Right ventricle myocardium inferior (tissue), 1 donor: ENCODE measurements at places on chromosomes 12 and 14. TPM values are rescaled to one million over a fixed set of nuclear protein-coding genes. Genes with fewer than 3 reads are reported as not detected.

DNA sequence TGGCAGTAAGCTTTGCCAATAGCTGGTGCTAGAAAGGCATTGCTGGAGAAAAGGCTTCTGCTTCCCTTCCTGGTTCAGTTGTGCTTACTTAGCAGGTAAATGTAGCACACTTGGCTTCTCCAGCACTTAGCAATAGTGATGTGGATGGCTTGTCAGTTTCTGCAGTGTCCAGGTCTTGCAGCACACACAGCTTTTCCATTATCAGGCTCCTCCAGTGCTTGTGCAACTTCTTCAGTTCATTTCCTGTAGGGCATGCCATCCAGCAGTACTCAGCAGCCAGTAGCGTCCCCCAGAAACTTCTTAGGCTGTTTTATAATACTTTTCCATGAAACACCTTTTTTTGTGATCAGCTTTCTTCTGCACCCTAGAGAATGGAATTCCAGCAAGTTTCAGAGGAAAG lies 154.6 kb downstream of the SLC6A15 start:
- DNase-seq: no peak

DNA sequence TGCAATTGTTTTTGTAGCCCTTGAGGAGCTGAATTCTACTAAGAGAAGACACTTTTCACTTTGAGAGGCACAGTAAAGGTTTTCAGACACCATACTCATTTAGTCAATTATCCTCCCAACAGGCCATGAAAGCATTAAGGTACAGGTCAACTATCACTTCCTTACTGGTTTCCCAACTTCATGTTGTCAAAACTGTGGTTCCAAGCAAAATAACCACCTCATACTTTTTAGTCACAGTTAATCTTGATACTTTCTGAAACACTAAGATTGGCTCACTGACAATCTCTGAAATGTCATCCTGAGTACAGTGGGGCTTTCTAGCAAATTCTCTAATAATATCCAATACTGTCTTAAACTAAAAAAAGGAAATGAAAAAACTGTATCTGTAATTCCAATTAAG lies 71.7 kb downstream of the SLC2A13 start:
- DNase-seq: no peak

- no peak for DNase-seq
Observed at GRCh38 chr14:23172096-23172495, 11.4 kb downstream of the SLC7A8 start.

The CRIP1 gene
- total RNA-seq: 82.0 TPM

- DNase-seq: no peak
Observed at GRCh38 chr14:28196878-28197277, 569.7 kb upstream of the FOXG1 start.

GRCh38 chr12:127588249-127588648 lies 678.7 kb upstream of the TMEM132C start:
- DNase-seq: no peak

The PPP1R1A gene
- total RNA-seq: 239 TPM

- DNase-seq: no peak
Observed at GRCh38 chr12:44775901-44776300, 100.2 kb downstream of the NELL2 start.

The CCNB1IP1 gene
- total RNA-seq: 41.0 TPM

The MAP3K9 gene
- total RNA-seq: 1.7 TPM

- DNase-seq: no peak
Observed at GRCh38 chr12:69298947-69299346, 49.2 kb upstream of the LYZ start.

The RERGL gene
- 2.1 TPM for total RNA-seq

The ADAMTS20 gene
- not detected for total RNA-seq

The LMO3 gene
- 3.8 TPM for total RNA-seq

DNA sequence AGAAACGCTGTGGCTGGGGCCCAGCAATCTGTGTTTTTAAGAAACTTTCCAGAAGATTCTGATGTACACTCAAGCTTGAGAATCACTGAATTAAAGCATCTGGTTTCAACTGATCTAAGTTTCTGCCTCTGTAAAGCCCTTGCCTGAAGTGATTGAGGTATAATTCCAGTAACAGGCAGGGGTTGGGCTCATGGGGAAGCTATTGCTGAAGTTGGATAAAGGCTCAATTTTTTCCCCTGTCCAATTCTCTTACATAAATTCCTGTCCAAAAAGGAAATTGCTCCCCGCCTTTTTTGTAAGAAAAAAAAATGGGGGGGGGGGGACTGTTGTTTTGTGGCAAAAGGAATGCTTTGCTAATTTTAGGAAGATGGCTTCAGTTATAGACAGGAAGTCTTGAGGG lies 337.4 kb downstream of the NUAK1 start:
- DNase-seq: no peak

- no peak for DNase-seq
Observed at GRCh38 chr12:108690542-108691174, 40.7 kb downstream of the CORO1C start.

GRCh38 chr14:90942511-90942910 lies 117.9 kb downstream of the RPS6KA5 start:
- DNase-seq: no peak

- DNase-seq: peak; percentile 58
Observed at GRCh38 chr14:103879570-103880347, 32.4 kb upstream of the PPP1R13B start.

DNA sequence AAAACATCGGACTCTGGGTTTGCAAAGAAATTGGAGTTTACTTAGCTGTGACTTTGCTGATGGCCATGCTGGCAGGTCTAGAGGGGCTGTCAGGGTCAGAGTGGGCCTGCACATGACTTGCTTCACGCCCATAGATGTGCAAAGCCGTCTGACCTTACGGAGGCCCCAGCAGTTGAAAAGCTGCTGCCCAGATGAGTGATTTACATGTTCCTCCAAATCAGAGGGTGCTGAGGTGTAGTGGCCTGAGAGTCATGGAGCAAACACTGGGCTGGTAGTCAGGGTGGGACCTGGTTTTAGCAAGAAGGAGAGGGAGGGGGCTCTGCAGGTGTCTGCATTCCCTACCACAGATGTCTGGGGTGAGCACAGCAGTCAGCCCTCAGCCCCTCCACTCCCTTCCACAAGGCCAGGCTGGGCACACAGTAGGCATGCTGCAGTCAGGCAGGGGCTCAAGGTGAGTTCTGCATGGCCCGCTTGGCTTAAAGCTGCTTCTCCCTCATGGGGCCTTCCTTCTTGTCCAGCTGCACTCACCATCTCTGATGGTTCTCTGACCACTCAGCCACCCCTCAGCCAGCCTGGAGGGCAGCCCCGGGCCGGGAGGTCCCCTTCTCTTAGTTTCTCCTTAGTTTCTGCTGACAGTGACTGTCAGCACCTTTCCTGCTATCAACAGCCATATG lies 34.2 kb upstream of the EML1 start:
- no peak for DNase-seq

- no peak for DNase-seq
Observed at GRCh38 chr12:107372229-107372658, 278.9 kb upstream of the CRY1 start.
